ENCODE measurements at places on chromosomes 11 and 22.

DNA sequence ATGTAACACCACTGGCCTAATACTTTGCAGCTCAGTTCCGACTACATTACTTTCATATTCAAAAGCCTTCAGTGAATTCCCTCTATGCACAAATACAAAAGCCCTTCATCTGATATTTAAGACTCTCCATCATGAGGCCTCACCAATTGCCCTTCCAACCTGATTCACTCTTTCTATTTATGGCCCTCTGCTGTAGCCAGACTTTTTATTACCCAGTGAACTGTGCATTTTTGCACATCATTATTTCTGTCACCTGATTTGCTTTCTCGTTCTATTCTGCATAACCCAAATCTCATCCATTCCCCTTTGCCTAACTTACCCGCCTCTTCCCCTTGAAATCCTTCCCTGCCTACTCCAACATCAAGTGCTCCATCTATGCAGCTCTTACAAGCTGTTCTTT is 78.3 kb downstream of the BBOX1 start:
- no peak for DNase-seq

- DNase-seq: no peak
Measured at GRCh38 chr22:39306456-39307361, 12.7 kb downstream of the RPL3 start.

DNA sequence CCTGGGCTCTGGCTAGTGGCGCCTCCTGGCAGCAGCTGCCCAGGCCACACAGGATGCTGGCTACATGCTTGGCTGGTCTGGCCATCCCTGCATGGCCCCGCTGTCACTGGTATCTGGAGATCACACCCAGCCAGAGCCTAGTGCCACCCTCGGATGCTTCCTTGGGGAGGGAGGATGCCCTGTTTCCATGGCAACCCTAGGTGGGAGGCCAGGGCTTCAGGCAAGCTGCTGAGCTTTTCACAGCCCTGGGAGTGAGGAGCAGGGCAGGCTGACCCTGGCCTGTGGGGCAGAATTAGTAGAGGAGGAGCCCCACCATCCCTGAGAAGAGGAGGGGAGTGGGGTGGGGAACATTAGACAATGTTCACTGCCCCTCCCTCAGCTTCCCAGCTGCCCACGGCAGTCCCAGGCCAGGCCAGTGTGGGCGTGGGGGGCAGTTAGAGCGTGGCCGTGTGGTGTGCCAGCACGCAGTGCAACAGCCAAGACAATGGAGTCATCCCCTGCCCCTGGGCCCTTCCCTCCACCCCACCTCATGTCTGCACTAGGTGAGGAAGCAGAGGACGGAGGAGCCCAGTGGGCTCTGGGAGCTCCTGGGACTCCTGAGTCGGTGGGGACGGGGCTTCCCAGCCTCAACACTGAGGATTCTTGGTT is 50.4 kb downstream of the PARVB start:
- no peak for DNase-seq

DNA sequence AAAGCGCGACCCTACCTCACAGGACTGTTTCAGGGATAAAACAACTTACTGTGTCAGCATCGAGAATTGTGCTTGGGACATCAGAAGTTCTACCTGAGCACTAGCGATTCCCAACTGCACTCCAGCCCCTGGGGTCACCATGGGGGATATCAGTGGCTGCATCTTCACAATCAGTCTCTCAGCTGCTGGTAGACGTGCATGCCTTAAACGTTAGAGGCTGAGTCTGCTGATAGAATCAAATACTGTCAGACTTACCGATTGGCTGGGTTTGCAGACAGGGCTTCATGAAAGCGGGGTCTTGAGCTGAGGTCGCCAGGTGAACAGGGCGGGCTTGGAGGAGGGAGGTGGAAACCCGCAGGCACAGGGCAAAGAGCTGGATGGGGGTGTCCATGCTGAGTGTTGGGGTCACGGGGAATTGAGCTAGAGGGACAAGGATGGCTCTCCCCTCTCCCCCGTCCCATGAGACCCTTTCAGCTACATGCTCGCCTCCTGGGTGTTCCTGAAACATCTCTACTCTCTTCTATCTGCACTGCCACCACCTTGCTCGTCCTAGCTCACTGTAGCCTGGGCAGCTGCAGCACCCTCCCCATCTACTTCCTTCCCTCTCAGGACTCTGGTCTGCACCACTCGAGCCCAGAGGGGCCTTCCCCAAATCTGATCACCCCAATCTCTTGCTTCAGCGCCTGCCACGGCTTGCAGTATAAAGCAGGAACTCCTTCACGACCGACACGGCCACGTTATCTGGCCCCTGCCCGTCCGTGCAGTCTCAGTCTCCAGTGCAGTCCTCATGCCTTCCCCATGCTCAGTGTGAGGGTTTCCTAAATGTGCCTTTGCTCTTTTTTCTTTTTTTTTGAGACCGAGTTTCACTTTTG is 43.5 kb downstream of the ST14 start:
- no peak for DNase-seq

DNA sequence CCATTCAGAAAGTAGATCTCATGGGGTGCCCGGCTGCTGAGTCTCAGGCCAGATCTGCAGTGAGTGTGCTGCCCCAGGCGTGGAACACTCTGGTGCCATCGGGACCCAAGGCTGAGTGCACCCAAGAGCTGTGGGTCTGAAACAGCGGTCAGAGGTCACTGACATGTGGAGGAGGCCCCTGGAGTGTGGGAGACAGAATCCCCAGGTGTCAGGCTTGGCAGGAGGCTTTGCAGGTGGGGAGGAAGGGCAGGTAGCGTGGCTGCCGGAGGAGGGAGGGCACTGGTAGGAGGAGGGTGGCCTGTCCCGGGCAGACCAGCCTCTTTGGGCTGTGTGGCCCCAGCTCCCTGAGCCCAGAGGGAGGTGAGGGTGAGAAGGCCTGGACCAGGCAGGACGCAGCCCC is 31.7 kb upstream of the KRTAP5-6 start:
- DNase-seq: no peak
